Aorta (tissue), 5 donors: ENCODE measurements at places on chromosomes 3 and 15. TPM values are rescaled to one million over a fixed set of nuclear protein-coding genes. Genes with fewer than 3 reads are reported as not detected.

DNA sequence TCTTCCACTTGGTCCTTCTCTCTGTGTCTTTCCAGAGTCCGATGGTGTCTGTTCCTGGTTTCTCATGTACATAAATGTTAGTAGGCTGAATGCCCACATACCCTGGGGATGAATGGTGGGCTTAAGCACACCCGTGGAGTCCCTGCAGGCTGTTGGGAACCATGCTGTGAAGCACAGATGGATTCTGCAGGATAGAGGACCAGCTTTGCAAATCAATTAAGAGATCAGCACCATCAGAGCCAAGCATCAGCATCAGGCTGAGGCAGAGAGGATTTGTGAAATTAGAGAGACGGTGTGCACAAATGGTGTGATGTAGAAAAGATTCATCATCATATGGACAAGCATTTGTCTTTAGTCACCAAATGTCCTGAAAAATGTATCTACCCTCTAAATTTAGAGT is 127.1 kb downstream of the SV2B start:
- H3K36me3 ChIP-seq: no peaks in the 10 kb centered on the region
- no peak for DNase-seq
- H3K27ac ChIP-seq: no peak overlapping the region
- no peaks in the 10 kb centered on the region for H3K4me1 ChIP-seq
- H3K27me3 ChIP-seq: no peaks in the 10 kb centered on the region

DNA sequence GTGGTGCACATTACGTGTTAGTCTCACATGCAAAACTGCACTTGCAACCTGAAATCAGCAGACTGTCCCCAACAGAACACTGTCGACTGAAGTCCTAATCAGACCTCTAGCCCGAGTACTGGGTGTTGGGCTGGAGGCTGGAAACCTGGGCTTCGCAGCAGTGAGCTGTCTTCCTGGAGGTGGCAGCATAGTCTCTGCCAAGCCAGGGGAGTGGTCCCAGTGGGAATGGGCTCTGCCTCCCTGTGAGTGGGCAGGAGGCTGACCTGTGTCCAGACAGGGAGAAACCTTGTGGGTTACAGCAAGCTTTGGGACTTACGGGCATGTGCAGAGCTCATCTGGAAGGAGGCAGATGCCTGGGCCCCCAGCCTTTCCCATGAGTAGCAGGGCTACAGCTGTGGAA is 38.2 kb upstream of the MYZAP start:
- H3K4me1 ChIP-seq: no peaks in the 10 kb centered on the region
- H3K4me3 ChIP-seq: no peak overlapping the region
- H3K27me3 ChIP-seq: no peaks in the 10 kb centered on the region
- no peak for DNase-seq

The ARF4 gene
- total RNA-seq: 148 TPM

The FBXW12 gene
- total RNA-seq: not detected

The ROPN1 gene
- total RNA-seq: not detected

DNA sequence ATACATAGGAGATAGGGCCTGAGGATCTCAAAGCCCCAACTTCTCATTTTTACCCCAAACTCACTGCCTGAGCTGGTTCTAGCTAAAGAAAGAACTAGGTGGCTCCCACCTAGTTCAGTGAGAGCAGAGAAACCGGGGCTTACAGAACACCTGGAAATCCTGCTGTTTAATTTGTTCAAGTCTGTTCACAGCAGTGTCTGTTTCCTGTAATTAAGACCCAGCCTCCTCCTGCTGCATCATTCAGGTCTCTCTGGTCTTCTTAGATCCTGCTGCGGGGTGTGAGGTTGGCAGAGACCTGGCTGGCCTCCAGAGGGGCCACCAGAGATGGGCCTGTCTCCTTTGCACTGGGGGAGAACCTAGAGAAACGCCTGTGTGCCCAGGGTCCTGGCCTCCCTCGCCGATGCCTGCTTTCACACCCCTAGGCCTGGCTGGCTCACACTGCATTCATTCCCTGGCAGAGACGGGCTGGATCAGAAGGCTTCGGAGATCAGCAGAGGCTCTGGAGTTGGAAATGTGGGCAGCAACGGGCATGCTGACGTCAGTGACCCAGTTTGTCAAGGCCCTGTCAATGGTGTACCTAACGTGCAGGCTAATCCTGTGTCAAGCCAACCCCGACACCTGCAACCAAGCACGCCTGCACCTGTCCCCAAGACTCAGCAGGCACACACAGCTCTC is 4.9 kb upstream of the CHRNA3 start:
- no peak overlapping the region for H3K4me3 ChIP-seq
- H3K36me3 ChIP-seq: no peaks in the 10 kb centered on the region
- H3K27me3 ChIP-seq: no peaks in the 10 kb centered on the region

The CD86 gene
- 19.7 TPM for total RNA-seq
